NCI-H446 treated with DMSO at 0.1 percent for 48 hours (cell line): ENCODE measurements at places on chromosomes 2 and 18.

GRCh38 chr18:48539406-48540250 is 797 bp downstream of the CTIF start:
- peak; percentile 9 for DNase-seq

DNA sequence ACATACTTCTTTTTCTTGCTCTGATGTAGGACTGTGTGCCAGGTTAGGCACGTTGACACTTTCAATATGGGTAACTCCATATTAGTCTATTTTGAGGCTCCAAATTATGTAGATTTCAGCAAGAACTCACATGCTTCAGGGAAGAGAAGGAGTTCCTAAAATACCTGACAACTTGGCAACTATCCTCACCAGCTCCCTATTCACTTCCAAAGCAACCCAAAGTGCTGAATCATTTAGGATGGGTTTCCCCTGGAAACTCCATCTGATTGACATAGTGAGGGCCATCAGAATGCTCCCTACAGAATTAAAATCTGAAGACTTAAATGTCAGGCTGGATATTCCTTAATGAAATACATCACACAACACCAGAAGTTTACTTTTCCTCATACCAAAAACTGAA is 32.5 kb upstream of the NFU1 start:
- no peak for DNase-seq

- no peak for DNase-seq
Measured at GRCh38 chr2:177516824-177517544, 124.4 kb downstream of the AGPS start.

DNA sequence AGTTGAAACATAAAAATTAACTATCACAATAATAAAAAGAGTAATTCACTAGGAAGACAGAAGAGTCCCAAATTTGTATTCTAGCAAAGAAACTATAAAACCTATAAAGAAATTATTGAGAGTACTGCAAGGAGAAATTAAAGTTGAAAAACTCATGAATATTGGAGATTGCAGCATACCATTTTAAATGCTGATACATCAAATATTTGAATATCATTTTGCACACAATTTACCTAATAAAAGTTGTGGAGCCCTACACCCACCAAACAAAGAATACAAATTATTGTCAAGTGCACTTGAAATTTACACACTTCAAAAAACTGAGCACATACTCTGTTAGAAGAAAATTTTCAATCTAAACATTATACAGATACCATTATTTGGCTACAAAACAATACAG is 531.6 kb upstream of the SMIM21 start:
- DNase-seq, result no peak

DNA sequence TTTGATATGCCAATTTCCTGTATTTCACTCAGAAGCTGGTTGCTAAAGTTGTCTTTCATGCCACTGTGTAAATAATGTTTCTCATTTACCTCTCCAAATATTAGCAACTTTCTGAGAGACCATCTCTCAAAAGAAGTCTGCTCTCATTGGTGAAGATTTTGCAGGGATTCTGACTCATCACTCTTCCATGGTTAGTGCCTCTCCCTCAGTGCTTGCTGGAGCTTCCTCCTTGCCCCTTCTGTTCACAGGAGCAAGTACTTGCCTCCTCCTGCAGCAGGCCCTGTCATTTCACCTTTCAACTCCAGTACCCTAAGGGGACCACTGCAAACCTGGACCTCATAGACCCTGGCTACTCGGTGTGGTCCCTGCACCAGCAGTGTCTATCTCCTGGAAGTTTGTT is 168.8 kb downstream of the ZNF385B start:
- no peak for DNase-seq

GRCh38 chr18:70221915-70222278 is 16.4 kb upstream of the RTTN start:
- no peak for DNase-seq

DNA sequence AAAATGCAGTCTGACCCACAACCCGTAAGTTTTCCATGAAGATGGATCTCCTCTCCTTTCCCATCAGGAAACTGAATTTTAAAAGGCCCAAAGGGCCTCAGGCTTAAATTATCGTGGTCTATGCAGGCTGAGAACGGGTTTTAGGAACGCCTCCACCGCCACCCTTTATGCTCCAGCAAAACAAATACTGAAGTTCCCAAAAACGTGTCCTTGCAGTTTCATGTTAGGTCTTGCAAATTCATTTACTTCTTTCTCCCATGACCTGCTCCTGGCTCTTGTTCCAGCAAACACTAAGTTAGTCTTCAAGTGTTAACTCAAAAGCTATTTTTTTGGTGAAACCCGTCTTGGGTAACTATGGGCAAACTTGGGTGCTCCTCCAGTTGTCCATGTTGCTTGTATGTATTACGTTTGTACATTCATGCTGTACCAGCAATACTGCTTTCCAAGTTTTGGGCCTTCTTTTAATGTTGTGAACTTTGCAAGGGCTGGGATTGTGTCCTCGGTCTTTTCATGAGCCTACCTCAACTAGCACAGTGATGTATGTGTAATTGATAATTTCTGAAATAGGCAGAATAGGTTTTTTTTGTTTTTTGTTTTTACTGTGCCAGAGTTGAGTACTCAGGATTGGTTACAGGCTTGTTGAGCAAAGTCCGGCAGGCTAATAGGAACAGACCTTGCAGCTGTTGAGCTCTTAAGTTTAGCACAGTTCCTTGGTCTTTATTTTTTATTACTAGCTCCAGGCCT is 1.8 kb upstream of the RNF149 start:
- DNase-seq, result no peak

- no peak for DNase-seq
Measured at GRCh38 chr2:150156876-150157275, 330.6 kb downstream of the RND3 start.

DNA sequence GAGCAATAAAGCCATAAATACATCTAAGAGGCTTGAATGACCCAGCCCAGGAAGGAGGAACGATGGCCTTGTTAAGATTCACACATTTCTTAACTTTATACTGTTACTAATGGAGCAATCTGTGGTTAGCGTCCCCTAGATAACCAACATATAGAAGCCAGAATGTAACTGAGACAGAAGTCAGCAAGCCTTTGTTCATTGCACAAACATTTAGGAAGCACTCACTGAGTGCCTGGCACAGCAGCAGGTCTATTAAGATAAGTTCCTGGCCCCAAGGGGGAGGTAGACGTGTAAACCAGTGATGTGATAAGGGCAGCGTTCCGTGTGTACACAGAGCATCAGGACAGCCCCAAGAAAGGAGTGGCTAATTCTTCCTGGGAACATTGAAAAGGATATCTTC is 63.6 kb upstream of the ATL2 start:
- DNase-seq, result no peak

GRCh38 chr18:35982409-35983114 is 10.1 kb downstream of the RMP24 start:
- no peak for DNase-seq

DNA sequence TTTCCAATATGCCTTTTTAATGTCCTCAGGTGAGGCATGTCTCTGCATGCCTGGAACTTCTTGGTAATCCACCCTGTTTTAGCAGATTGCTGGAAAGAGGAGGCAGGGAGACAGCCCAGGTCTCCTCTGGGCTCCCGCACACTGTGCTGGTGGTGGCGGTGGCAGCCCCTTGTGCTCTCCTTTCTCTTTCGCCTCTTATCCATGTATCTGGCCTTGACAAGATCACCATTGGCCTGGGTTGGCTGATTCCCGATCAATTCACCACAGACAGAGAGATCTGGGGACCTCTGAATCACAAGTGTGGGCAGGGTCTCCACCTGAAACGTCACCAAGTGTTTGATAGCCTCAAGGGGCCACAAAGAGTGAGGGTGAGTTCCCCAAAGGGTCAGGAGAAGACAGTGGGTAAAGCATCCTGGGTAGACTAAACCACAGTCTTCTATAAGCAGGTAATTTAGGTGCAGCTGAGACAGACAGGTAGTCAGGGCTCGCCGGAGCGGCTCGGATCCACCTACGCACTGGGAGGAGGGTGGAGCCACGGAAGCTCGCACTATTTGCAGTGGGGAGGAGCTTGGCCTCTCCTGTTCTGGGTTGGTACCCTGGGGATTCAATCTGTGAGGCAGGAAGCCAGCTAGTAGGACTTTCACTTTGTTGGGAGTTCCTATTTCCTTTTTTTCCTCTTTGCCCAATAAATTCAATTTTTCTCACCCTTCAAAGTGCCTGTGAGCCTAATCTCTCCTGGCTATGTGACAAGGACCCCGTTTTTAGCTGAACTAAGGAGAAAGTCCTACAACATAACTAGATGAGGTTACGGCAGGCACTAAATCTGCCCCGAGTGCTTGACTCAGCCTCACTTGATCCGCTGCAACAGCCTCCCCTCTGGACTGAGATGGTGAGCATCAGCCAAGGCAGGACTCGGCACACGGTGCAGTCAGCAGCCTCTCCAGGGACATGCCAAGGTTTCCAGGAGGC is 57.6 kb downstream of the SLC4A3 start:
- no peak for DNase-seq
